ENCODE measurements at places on chromosomes 12 and 14.

DNA sequence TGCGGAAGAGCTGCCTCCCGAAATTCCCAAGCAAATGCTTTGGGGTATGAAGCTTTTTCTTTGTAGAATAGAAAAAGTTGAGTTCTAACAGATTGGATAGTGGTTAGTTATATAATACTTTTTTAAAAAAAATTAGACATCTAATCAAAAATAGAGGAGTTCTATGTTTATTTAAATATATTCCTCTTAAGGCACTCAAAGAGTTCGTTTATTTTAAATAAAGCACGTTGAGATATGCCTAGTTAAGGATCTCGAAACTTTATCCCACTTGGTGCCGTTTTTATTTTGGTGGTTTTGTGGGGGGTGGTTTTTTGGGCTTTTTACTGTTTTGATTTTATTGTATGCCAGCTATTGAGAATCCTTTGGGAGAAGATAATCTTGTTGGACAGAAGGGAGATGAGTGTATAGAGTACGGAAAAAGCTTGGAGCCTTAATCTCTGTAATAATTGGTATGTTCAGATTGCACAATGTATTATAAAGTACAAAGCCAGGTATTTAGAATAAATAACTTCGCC, 10.7 kb upstream of the SNAPC1 start:
- no peak for DNase-seq
- H3K27me3 ChIP-seq, result no peaks in the 10 kb centered on the region
- no peak overlapping the region for H3K27ac ChIP-seq
- peaks cover 2% of the 10 kb centered on the region for H3K4me1 ChIP-seq
- H3K4me3 ChIP-seq, result no peak overlapping the region
- no peaks in the 10 kb centered on the region for H3K36me3 ChIP-seq

- DNase-seq, result no peak
- H3K27me3 ChIP-seq, result no peaks in the 10 kb centered on the region
- H3K36me3 ChIP-seq, result no peaks in the 10 kb centered on the region
- H3K27ac ChIP-seq, result no peak overlapping the region
- H3K4me3 ChIP-seq, result peak overlapping the region; percentile 11
These were observed 41.5 kb downstream of the BCL11B start for GRCh38 chr14:99230208-99231151.

DNA sequence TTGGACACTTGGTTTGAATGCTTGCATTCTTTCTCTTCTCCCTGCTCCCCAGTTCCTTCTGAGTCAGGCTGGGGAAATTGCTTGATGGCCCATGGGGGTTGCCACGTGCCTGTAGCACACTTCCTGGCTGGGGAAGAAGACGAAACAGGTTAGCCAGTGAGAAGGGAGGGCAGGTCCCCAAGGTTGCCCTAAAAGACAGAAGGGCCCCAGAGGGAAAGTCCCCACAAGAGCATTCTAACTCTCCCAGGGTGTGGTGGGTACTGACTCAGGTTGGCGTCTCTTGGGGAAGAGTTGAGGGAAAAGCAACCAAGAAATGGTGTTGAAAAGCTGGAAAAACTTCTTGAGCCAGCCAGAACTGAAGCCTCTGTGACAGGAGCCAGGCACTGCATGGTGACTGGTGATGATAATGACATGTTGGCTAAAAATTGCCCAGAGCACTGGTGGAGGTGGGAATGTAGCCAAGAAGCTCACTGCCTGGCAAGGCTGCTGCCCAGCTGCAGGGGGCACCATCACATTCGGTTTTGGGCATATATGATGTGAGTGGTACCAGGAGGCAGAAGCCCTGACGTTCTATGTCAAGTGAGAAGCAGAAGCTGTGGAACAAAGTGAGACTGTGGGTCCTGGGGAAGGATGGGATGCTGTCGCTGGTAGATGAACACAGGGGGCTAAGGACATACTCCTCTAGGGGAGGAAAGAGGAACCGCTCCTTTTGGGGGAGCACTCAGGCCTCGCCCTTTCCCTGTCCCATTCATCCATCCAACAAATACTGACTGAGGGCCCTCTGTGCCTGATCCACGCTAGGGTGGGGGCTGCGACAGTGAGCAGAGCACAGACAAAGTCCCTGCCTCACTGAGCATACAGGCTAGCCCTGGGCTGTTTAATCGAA, 8.1 kb upstream of the RABGGTA start:
- no peaks in the 10 kb centered on the region for H3K36me3 ChIP-seq
- no peak for DNase-seq
- no peaks in the 10 kb centered on the region for H3K4me1 ChIP-seq
- no peaks in the 10 kb centered on the region for H3K27me3 ChIP-seq
- no peak overlapping the region for H3K4me3 ChIP-seq

GRCh38 chr12:18486036-18486435, 224.7 kb downstream of the PIK3C2G start:
- H3K27ac ChIP-seq, result no peak overlapping the region
- no peak for DNase-seq
- no peak overlapping the region for H3K4me3 ChIP-seq
- H3K4me1 ChIP-seq, result 0 out of 2 replicates have a peak, but pooled peaks cover 2% of the 10 kb centered on the region

DNA sequence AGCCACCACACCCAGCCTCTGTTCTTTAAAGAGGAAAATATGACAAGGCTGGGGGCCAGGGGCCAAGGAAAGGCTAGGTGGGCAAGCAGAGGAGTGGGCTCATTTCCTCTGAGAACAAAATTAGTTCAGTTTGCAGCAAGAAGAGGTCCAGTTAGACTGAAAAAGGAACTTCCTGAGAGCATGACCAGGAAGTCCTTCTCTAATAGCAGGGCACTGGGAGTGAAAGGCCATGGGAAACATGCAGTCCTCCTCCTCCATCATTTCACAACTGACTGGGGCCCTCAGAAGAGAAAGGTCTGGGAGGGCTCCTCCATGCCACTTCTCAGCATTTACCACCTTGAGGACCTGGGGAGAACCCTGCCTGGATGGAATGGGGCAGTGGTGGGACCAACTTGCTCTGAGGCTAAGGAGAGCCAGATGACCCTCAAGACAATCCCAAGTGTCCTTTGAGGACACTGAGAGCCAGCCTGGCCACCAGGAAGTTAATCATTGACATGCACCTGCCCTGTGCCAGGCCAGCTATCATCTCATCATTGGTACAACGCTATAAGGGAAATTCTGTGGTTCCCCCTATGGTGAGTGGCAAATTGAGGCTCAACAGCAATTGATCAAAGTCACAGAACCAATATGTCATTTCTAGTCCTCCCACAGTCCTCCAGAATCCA, 2.0 kb downstream of the AQP2 start:
- DNase-seq, result no peak
- no peak overlapping the region for H3K4me3 ChIP-seq
- no peaks in the 10 kb centered on the region for H3K36me3 ChIP-seq
- H3K27me3 ChIP-seq, result no peaks in the 10 kb centered on the region
- no peak overlapping the region for H3K27ac ChIP-seq

- H3K4me3 ChIP-seq, result no peak overlapping the region
- H3K27me3 ChIP-seq, result no peaks in the 10 kb centered on the region
- no peak overlapping the region for H3K27ac ChIP-seq
- DNase-seq, result no peak
- no peaks in the 10 kb centered on the region for H3K36me3 ChIP-seq
These were observed 53.1 kb downstream of the PARP11 start for GRCh38 chr12:3820122-3820521.

DNA sequence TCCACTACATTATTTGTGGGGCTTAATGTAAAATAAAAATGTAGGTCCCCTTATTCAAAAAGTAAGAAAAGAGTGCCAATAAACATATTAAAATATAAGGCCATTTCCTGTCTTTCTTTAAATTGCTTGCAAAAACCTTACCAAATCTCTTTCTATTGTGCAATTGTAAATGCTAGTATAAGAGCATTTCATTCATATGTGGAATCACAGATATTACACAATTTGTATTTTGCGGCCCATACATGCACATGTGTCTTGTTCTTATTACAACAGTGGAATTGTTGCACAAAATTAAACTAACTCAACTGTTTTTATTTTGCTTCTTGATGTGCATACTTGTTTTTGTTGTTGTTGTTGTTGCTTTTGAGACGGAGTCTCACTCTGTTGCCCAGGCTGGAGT, 20.1 kb upstream of the CRADD start:
- DNase-seq, result no peak
- no peaks in the 10 kb centered on the region for H3K36me3 ChIP-seq
- no peaks in the 10 kb centered on the region for H3K27me3 ChIP-seq
- H3K4me1 ChIP-seq, result no peaks in the 10 kb centered on the region
- H3K4me3 ChIP-seq, result no peak overlapping the region
- H3K27ac ChIP-seq, result no peak overlapping the region

DNA sequence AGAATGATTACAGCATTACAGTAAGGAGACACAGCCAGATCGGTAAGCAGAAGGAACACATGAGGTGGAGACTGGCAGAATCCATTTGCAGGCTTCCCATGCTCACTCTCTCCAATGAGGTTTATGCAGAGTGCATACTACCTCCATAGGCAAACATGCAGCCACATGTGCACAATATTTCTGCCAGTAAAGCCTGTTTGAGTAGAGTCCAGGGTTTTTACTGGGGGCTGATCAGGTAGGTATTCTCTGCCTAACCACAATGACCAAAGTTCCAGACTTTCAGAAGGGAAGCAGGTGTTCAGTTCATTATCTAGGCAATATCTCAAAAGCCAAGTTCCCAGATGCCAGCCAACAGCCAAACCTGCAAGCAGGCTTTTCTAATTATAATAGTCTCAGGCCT, 31.1 kb downstream of the INTS13 start:
- H3K4me1 ChIP-seq, result no peaks in the 10 kb centered on the region
- H3K27ac ChIP-seq, result no peak overlapping the region
- no peak for DNase-seq
- H3K4me3 ChIP-seq, result no peak overlapping the region

DNA sequence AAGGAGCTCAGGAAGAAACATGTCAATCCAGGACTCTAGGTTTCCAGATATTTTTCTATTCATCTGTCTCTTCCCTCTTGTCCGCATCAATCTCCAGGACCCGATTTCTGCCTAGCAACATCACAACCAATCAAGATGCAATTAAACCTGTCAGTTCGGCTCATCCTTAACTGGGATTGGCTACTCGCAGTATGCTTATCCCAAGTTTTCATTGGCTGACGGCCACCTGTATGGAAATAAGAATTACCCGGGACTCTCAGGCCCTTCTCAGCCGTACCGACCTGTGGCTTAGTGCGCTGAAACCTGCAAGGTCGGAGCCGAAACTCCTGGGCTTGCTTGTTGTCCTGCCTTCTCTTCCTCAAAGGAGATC, 20.4 kb upstream of the ATP5MC2 start:
- H3K4me1 ChIP-seq, result peaks cover 4% of the 10 kb centered on the region
- no peaks in the 10 kb centered on the region for H3K27me3 ChIP-seq

DNA sequence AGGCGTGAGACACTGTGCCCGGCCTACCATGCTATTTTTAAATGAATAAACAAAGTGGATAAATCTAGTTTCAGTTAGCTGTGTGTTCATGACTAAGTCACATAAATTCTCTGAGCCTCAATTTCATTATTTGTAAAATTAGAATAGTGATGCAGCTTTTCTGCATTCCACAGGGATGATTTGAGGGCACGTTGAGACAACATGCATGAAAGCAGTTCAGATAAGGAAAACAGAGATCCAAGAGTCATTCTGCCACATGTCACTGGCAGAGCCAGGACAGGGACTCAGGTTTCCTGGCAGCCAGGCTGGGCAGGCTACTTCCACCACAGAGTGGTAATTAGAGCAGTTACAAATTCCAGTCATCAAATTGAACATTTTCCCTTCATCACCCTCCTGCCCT, 2.9 kb upstream of the PPP4R4 start:
- no peak overlapping the region for H3K27ac ChIP-seq
- H3K4me1 ChIP-seq, result no peaks in the 10 kb centered on the region
- H3K27me3 ChIP-seq, result no peaks in the 10 kb centered on the region
- no peak for DNase-seq

GRCh38 chr14:104081261-104081835, 4.2 kb upstream of the ASPG start:
- H3K27ac ChIP-seq, result no peak overlapping the region
- DNase-seq, result no peak
- no peaks in the 10 kb centered on the region for H3K27me3 ChIP-seq
- no peaks in the 10 kb centered on the region for H3K36me3 ChIP-seq
- no peaks in the 10 kb centered on the region for H3K4me1 ChIP-seq

DNA sequence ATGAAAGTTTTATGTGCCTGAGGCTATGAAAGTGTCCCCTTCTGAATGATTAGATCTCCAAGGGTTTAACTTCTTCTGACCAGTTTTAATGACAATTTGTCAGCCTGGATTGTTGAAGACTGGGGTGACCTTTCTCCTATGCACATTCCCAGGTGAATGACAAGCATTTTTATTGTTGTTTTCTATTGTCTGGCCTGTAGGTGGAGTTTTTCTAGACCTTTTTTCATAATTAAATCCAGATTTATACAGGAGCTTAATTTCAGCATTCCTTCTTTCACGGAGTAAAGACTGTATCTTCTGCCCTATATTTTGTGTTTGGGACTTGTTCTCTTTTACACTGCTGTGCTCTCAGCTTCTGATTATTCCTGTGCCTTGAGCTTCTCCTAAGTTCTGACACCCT, 125.0 kb upstream of the FAR2 start:
- H3K4me3 ChIP-seq, result no peak overlapping the region
- no peak overlapping the region for H3K27ac ChIP-seq
- DNase-seq, result no peak
- no peaks in the 10 kb centered on the region for H3K27me3 ChIP-seq
- no peaks in the 10 kb centered on the region for H3K36me3 ChIP-seq
- no peaks in the 10 kb centered on the region for H3K4me1 ChIP-seq

DNA sequence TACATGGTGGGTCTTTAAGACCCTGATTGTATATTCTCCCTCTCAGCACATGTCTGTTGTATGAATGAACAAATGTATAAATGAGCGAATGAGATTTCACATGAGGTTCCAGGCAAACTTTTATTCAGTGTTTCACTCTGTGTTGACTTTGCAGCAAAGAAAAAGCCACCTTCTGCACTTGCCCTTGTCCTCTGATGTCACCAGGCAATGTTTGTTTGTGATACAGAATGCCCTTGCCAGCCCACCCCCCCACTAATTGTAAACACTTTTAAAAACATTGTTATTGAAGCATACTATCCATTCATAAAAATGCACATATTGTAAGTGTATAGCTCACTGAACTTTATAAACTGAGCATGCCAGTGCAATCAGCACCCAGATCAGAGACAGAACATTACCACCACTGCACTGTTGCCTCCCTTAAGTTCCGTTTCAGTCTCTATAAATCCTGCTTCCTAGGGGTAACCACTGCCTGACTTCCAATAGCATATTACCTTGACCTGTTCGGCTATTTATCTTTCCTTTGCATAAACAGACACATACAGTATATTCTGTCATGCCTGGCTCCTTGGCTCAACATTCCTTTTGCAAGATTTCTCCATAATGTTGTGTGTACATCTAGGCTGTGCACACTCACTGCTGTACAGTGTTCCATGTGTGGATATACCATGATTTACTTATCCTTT, 11.3 kb upstream of the LTA4H start:
- DNase-seq, result no peak
- H3K36me3 ChIP-seq, result no peaks in the 10 kb centered on the region
- H3K27me3 ChIP-seq, result no peaks in the 10 kb centered on the region
- H3K4me1 ChIP-seq, result no peaks in the 10 kb centered on the region

GRCh38 chr14:104306450-104307040, 168.2 kb downstream of the KIF26A start:
- no peaks in the 10 kb centered on the region for H3K27me3 ChIP-seq
- no peaks in the 10 kb centered on the region for H3K36me3 ChIP-seq
- DNase-seq, result no peak
- H3K27ac ChIP-seq, result no peak overlapping the region
- no peak overlapping the region for H3K4me3 ChIP-seq

GRCh38 chr12:114679942-114680341, 4.0 kb downstream of the TBX3 start:
- H3K4me3 ChIP-seq, result no peak overlapping the region
- peaks cover 73% of the 10 kb centered on the region for H3K27me3 ChIP-seq
- H3K27ac ChIP-seq, result no peak overlapping the region
- DNase-seq, result no peak
- H3K36me3 ChIP-seq, result no peaks in the 10 kb centered on the region

GRCh38 chr14:88232771-88233170, 90.3 kb downstream of the KCNK10 start:
- no peaks in the 10 kb centered on the region for H3K27me3 ChIP-seq
- no peak for DNase-seq
- no peak overlapping the region for H3K27ac ChIP-seq
- H3K4me3 ChIP-seq, result no peak overlapping the region
- no peaks in the 10 kb centered on the region for H3K4me1 ChIP-seq

Measured in iPS DF 6.9 (cell line).